ENCODE measurements at places on chromosomes 6 and 20.

GRCh38 chr20:51955756-51956155 lies 153.4 kb upstream of the SALL4 start:
- no peak for DNase-seq

DNA sequence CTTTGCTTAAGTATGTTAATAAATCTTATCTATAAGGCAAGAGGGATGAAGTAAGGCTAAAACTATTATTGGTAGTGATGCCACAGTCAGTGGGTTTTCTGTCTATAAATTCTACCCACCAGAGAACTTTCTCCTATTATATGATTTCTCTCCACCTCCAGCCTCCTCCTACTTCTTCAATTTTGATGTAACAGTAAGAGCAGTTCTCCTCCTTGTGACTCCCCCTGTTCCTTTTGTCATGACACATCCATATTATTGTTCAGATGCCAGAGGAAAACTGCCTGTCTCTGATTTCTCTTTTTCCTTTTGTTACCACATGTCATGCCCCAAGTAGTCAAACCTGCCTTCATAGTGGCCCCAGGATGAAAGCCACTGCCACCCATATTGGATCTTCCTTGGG lies 9.1 kb upstream of the RCAN2 start:
- no peak for DNase-seq

GRCh38 chr6:154229786-154230185 lies 126.8 kb downstream of the IPCEF1 start:
- no peak for DNase-seq

- DNase-seq: no peak
Observed at GRCh38 chr6:159610881-159611280, 82.2 kb downstream of the SOD2 start.
